ENCODE measurements at places on chromosomes 11 and 22. TPM values are rescaled to one million over a fixed set of nuclear protein-coding genes. Genes with fewer than 3 reads are reported as not detected.

The MMP7 gene
- total RNA-seq, result not detected

The APOL3 gene
- 0.44 TPM for total RNA-seq

DNA sequence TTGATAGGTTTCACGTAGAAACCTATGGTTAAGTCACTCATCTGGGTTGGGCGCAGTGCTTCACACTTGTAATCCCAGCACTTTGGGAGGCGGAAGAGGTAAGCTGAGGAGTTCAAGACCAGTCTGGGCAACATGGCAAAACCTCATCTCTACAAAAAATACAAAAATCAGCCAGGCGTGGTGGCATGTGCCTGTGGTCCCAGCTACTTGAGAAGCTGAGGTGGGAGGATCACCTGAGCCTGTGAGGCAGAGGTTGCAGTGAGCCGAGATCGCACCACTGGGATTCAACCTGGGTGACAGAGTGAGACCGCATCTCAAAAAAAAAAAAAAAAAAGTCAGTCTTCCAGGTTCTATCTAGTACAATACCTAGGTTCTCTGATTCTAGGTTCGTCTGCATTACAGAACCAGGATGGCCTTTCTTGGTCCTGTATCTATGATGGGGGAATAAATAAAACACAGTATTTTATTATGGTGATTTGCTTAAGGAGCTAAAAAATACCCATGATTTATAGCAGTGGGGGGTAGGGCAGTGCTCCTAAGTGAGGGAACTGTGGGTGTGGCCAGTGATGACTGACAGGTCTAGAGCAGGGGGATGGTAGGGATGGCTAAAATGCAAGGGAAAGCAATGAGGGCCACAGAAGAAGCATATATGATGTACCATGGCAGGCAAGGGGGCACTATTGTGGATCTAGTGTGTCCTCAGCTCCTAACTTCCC, 65.5 kb upstream of the NUP160 start:
- no peak for DNase-seq

- peak; percentile 56 for DNase-seq
Measured at GRCh38 chr11:19828382-19829108, 115.9 kb downstream of the NAV2 start.

- no peak for DNase-seq
Measured at GRCh38 chr11:64139049-64139448, 26.9 kb downstream of the MACROD1 start.

- DNase-seq, result no peak
Measured at GRCh38 chr22:19181786-19182471, 3.4 kb upstream of the SLC25A1 start.

DNA sequence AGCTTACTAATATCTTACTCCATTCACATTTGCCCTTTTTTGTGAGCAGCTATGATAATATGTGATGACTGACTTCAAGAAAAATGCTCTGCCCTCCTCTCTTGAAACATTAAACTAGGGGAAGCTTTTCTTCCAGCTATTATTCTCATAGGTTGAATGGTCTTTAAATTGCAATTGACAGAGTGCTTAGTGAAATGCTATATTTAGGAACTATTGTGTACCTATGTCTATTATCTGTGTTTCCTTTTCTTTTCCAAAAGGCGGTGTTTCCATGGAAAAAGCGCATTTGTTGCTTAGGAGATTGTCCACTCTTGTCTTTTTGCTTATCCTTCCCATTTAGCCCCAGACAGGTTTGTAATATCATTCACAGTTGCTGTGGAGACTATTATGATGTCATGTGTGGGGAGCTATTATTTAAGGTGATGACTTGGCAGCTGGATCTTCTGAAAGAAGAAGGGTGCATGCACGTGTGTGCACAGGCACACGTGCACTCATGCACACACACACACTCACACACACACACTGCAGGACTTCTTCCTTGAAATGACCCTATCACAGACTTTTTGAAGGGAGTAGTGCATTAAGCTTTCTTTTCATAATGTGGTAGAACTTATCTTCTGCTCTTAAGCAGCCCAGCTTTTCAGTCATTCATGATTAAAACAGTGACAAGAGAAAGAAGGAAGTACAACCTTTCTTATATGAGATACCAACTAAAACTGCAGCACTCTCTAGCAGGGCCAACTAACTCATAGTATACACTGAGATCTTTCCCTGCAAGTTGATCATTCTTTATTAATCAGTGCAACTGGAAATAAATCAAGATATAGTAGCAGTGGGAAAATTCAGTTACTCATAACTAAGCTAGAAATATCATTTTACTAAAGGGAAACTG, 340.8 kb upstream of the MTNR1B start:
- no peak for DNase-seq

The MMP8 gene
- total RNA-seq, result not detected

GRCh38 chr11:76672431-76673175, 2.1 kb upstream of the LRRC32 start:
- DNase-seq, result no peak

The SYCE3 gene
- total RNA-seq, result 1.2 TPM

DNA sequence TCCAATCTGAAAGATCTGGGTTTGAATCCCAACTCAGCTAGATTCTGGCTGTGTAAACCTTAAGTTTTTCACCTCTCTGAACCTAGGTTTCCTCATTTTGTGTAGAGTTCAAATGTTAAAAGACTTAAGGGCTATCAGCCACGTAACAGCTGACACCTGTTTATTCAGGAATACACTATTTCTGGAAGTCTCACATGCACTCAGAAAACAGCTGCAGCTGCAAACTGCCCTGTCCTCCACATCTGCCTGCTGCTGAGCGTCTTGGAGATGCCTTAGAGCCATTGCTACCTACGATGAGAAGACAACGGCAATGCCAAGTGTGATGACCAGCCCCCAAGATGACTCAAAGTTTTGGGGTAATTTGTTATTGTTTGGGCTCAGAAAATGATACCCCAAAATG, 6.7 kb upstream of the TRIM44 start:
- no peak for DNase-seq

DNA sequence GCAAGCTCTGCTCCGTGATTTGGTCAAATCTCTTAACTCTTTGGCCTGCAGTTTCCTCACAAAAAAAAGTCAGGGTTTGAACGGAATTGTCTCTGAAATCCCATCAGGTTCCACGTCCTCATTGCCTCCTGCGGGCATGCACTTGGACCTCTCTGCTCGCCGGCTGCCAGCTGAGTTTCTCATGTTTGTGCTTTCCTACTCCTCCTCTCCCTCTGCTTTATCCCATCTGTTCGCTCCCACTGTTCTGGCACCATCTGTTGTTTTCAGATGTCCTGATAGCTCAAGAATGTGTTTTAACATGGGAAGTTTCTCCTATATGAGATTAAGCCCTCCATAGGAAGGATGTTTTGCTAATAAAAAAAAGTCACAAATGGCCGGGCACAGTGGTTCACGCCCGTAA, 49.4 kb upstream of the ARHGAP42 start:
- DNase-seq, result no peak

DNA sequence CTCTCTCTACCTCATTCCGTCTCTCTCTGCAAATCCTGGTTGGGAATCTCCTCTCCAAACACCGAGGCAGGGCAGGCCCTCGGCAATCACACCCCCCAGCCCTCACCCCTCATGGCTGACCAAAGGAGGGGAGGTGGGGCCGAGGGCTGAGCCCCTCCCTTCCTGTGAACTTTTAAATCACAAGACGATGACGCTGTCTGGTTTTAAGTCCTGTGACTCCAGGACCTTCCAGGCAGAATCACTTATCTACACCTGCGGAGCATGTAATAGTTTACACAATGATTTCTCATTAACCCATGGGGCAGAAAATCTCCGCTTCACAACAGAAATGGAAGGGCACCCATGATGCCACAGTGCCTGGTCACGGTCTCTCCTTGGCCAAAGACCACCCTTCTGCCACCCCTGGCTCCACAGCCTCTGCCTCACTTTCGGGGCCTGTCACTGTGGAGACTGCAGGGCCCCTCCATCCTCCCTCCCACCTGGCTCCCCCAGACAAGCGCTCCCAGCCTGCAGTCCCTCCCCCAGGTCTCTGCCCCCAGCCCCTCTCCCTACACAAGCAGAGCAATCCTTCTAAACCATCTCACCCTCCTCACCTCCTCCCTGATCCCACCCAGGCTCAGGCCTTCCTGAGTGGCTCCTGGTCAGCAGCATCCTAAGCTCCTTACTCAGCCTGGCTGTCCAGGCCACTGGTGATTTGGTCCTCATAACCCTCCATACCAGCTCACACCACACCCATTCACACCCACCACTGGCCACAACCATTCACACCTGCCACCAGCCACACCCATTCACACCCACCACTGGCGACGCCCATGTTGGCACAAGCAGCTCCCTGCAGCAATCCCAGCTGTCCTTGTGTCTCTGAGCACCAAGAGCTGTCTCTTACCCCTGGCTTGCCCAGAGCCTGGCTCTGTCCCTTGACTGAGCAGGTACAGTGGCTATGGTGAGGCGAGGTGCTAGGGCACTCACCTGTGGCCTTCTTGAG, 30.7 kb upstream of the ARFGAP3 start:
- DNase-seq, result no peak

DNA sequence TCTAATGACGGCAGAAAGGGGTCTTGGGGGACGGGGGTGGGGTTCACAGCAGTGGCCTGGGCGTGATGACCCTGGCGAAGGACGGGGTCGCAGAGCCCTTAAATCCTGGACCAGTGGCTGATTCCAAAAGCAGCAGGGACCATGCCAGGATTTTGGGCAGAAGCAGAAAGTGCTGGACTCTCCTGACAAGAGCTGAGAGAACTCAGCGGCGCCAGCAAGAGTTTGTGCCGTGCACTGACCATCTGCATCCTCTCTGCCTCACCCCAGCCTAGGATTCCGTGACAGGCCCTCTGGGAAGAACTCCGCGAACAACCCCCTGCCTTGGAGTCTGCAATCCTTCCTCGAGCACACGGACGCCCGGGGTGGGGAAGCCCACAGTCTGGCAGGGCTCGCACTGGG, 644 bp upstream of the NDUFV1 start:
- no peak for DNase-seq

DNA sequence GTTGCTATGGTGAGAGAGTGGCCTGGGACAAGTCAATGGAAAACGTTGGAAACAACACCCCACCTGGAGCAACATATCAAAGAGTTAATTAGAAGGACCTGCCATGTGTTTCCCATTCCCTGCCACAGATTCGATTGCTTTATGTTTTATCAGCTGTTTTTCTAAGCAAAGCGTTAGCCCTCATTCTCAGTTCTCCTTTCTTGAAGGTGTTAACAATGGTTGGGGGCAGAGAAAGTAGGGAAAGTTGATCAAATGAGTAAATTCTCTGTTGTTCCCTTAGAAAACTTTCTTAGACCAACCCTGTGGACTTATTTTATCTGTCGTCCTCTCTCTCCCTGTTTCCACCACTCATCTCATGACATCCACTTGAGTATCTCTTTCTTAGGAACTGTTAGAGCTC, 102.5 kb downstream of the ADAMTS15 start:
- no peak for DNase-seq

- DNase-seq, result no peak
Measured at GRCh38 chr11:32829157-32829679, 509 bp upstream of the PRRG4 start.
